H54 (cell line): ENCODE measurements at places on chromosomes 7 and 10.

- no peak for DNase-seq
Measured at GRCh38 chr10:17599089-17599488, 18.1 kb downstream of the HACD1 start.

- peak; percentile 41 for DNase-seq
Measured at GRCh38 chr7:14457568-14458453, 444.7 kb downstream of the DGKB start.

DNA sequence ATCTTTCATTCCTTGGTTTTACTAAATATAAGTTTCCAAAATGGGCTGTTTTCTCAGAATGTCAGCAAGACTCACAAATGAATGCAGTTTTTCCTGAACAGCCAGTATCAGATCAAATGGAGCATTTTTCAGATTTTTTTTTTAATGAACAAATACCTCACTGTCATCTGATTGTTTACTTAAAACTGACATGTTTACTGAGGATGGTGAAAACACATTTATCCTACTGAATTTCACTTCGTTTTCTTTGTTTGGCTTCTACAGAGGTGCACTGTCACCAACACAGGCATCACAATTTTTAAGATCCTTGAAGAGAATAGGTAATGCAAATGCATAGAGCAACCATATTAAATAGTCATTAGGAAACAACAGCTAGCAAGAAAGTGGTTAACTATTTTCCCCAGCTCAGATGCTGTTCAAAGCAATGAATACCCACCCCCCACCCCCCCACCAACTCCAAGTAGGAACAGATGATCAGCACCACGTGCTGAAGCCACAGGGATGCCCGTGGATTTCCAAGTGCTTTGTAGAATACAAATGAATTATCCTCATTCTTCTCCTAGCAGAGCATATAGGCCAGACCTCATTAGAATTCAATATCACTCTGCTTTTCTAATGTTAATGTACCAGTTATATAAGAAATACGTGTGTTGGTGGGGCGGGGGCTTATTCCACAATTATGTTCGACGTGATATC lies 205.9 kb downstream of the SKAP2 start:
- no peak for DNase-seq

DNA sequence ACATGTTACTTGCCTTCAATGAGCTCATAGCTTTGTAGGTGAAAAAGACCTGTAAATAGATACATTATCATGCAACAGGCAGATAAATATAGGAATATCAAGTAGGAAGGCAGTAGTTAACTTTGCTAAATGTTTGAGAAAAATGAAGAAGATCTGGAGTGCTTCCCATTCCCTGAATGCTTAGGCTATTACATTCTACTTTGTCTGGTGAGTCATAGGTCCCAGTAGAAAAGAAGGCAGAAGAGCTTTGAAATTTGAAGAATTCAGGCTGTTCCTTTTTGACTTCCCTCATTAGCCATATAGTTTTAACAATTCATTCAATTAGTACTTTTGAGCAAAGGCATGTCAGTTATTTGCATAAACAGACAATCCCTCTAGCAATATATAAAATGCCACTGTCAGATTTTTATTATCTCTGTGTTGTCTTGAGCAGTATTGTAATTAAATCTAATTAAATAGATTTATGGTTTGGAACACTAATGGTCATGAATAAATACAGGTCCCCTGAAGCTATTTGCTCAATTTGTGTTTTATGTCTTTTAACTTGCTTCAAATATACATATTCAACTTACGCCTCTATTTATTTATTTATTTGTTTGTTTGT lies 875.0 kb downstream of the REEP3 start:
- DNase-seq: peak; percentile 12

DNA sequence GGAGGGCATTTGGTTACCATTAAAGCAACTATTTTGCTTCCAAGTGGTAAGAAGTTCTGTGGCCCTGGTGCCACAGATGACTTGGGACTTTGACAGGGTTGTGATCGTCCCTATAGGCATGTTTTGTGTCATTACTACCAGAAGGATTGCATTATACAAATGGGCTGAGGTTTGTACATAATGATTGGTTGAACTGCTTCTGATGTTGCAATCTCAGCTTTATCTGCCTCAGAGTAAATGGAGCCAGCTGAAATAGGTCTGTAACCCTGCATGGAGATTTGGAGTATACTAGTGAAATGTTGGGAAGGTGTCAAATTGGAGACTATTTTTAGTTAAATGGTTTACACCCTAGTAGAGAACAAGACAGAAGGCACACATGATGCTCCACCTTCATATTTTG lies 46.1 kb upstream of the SEPTIN7 start:
- no peak for DNase-seq
